Right lung (tissue), 10 donors: ENCODE measurements at places on chromosomes 13 and 19. TPM values are rescaled to one million over a fixed set of nuclear protein-coding genes. Genes with fewer than 3 reads are reported as not detected.
A peak's percentile ranks its signal among the peaks of the same experiment; 100 is the strongest.

The THSD1 gene
- 47.2 TPM for polyA plus RNA-seq

The NAPSA gene
- polyA plus RNA-seq = 36.0 TPM

The FCAR gene
- 0.35 TPM for polyA plus RNA-seq

The LILRB5 gene
- 5.0 TPM for polyA plus RNA-seq

The POSTN gene
- polyA plus RNA-seq = 839 TPM

The ADAMTSL5 gene
- 1.2 TPM for polyA plus RNA-seq

The LGALS7B gene
- polyA plus RNA-seq = 1.0 TPM

The CEACAM20 gene
- not detected for polyA plus RNA-seq

The CTXN1 gene
- 22.3 TPM for polyA plus RNA-seq

The TMPRSS9 gene
- 0.24 TPM for polyA plus RNA-seq

- no peak for DNase-seq
Measured at GRCh38 chr13:60369242-60369641, 27.8 kb upstream of the TDRD3 start.

GRCh38 chr19:45424191-45425058 is 708 bp upstream of the ERCC1 start:
- DNase-seq = no peak

- DNase-seq = no peak
Measured at GRCh38 chr19:19613506-19613905, 5.0 kb downstream of the PBX4 start.

- no peak for DNase-seq
Measured at GRCh38 chr13:98657506-98658085, 80.7 kb upstream of the STK24 start.

GRCh38 chr19:6034512-6034911 is 56.6 kb upstream of the RANBP3 start:
- DNase-seq = no peak

GRCh38 chr19:5621945-5622464 is 571 bp downstream of the SAFB2 start:
- no peak for DNase-seq

GRCh38 chr13:49635599-49636433 is 7.5 kb downstream of the ARL11 start:
- peak; percentile 56 for DNase-seq

DNA sequence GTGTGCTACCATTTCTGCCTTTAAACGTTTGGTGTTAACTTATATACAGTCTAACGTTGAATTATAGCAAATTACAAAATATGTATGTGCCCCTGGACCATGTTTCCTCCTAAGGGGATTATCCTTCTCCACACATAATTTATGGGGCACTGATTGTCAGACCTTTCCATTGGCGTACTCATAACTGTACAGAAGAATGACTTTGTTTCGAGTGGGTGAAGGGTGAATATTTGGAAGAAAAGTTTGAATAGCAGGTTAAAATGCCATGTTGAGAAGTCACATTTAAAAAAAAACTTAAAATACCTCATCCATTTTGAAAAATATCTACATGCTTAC is 58.8 kb downstream of the SLC10A2 start:
- DNase-seq = no peak

DNA sequence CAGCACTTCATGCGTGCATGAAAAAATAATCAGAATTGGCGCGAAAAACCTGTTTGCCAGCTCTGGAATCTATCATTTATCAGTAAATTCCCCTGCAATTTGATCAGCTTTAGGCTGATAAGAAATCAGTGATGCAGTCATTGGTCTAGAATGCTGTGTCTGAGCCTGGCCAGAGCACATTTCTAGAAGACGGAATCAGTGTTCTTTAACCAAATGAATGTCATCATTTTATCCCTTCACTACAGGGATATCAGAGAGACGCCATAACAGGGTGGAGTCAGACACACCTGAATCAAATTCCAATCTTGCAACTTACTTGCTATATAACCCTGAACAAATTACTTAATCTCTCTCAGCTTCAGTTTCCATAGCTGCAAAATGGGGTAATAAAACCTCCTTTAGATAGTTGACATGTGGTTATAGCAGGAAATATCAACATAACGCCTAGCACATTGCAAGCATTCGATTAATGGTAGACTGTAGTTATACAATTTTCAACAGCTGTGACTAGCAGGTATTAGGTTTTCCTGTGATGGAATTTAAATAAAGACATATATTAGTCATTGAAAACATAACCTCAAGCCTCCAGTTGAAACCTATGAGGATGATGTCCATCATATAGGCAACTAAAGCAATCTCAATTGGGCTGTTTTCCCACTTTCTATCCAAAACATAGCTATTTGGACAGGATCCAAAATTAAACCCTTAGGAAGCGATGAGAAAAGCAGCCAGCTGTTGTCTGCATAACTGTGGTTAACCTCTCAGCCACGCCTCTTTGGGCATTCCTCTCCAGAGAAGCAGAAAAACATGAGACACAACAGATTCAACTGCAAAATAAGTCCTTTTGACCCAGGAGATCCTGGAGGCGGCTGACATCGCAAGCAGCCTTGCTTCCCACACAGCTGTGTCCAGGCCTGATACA is 51.6 kb upstream of the UBL3 start:
- DNase-seq = peak; percentile 86

DNA sequence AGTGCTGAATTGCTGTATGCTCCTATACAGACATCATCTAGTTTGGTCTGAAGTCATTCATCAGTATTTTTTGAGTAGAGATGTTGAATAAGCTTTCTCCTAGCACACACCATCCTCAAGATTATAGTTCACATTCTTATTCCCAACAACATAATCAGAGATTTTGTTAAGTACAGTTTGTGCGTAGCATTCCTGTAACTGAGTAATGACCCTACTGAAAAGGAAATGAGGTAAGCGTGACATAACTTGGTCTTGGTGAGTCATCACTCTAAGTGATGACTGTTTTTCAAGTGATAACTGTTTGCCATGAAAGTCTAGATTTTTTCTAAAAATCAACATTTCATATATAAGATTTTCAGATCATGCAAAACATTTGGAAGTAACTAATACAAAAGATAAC is 18.5 kb upstream of the FAM216B start:
- DNase-seq = no peak

DNA sequence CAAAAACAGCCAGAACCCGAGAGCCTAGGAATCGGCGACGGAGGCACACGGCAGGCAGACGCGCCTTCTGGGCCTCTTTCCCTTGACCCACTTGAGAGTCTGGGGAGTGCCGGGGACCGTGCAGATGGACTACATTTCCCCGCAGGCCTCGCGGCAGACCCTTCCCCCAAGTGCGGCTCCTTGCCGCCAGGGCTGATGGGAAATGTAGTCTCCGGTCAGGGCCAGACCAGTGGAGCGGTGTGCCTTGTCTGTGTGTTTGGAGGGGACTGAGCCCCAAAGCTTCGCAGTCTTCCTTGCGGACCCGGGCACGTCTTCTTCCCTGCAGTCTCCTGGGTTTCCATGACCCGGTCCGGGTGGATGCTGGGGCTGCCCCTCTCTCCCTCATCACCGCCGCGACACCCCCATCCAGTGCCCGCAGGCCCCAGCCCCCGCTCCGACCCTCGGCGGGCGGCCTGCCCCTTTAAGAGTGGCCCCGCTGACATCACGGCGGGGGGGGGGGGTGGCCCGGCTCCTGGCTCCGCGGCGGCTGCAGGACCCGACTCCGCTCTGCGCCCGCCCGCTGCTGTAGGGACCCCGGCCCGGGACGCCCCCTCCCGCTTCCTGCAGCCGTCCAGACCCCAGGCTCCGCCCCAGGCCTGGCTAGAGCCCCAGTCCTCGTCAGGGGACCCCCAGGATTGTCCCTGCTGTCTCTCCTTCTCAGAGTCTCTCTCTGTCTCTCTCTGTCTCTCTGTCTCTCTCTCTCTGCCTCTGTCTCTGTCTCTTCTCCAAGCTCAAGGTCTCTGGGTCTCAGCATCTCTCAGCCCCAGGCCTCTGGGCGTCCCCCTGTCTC is 758 bp upstream of the CACNG7 start:
- no peak for DNase-seq

DNA sequence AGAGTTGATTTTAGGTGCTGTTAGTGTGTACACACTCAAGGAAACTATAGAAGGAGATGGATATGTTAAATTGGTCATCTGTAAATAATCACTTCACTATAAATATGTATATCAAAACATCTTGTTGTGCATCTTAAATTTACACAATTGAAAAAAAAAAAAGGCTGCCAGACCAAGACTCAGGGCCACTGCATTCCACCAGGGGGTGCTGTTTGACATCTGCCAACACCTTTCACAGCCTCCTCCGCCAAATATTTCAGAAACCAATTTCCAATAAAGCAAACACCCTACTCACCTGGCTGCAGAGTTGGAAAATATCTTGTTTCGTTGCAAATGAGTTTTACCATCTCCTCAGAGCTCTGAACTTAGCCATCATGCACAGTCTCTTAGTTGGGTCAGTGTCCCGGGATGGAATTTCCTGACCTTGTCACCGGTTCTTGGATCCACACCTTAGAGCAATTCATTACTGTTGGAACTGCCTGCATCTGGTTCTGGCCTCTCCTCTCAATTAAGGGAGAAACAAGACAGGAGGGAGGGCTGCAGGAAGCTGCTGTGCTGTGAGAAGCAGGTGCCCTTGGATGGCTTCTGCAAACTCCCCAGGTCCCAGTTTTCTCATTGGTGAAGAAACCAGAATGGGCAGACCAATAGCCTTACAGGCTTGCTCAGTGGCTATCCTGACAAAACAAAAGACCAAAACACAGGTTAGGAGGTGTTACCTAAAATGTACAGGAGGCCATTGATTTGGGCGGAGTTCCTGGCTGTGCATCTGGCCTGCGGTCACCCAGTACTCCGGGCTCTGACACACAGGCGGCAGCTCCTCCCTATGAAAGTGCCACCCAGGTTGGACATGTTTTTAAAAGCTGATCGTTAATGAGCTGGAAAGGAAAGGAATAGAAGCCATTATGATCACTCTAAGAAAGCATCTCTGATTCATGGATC is 746.6 kb downstream of the UQCRFS1 start:
- peak; percentile 32 for DNase-seq

- DNase-seq = peak; percentile 36
Measured at GRCh38 chr13:41302743-41303142, 8.3 kb upstream of the NAA16 start.
